Liver (tissue), 10 donors: ENCODE measurements at places on chromosomes 2 and 18. TPM values are rescaled to one million over a fixed set of nuclear protein-coding genes. Genes with fewer than 3 reads are reported as not detected.

DNA sequence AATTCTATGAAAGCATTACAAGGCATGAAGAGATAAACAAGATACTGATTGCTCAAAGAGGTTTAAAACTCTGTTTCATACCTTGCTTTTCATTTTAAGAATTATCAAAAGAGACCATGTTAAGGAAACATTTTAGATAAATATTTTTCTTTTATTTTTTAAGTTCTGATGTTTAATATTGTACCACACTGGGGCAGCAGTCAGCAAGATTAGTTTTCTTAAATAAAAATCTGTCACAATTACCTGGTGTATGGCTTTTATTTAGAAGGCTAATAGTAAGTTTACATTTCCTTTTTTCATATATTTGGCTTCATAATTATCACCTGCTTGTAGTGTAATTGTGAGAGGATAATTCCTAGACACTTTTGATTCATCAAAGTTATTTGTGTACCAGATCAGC lies 46.4 kb downstream of the ZNF804A start:
- DNase-seq: no peak
- no peak overlapping the region for H3K27ac ChIP-seq
- no peaks in the 10 kb centered on the region for H3K4me1 ChIP-seq
- no peaks in the 10 kb centered on the region for H3K36me3 ChIP-seq

Gene RNF181
- total RNA-seq: 108 TPM

Gene EPAS1
- 51.5 TPM for total RNA-seq

Gene ZAP70
- 4.9 TPM for total RNA-seq

DNA sequence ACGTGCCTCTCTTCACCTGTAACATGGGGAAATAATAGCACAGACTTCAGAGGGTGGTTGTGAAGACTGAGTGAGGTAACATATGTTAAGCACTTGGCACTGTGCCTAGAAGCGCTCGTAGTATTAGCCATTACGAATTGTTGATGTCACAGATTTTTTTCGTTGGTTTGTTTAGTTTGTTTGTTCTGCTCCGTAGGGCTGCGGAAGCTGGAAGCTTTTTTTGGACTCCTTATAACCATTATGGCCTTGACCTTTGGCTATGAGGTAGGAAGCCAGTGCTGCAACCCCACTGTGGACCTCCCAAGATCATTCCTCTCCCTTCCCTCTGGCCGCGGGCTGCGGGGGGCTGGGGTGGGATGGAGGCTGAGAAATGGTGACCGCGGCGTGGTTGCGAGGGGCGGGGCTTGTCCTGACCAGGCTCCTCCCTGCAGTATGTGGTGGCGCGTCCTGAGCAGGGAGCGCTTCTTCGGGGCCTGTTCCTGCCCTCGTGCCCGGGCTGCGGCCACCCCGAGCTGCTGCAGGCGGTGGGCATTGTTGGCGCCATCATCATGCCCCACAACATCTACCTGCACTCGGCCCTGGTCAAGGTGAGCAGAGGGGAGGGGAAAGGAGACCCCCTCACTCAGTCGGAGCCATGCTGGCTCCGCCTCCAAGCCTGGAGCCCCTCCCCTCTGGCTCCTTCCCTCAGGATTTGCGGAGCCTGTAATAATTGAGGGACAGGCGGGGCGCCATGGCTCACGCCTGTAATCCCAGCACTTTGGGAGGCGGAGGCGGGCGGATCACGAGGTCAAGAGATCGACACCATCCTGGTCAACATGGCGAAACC lies 5.5 kb downstream of the SLC11A1 start:
- no peaks in the 10 kb centered on the region for H3K27me3 ChIP-seq
- H3K36me3 ChIP-seq: no peaks in the 10 kb centered on the region
- peak overlapping the region; percentile 51 for H3K4me3 ChIP-seq
- no peaks in the 10 kb centered on the region for H3K4me1 ChIP-seq
- DNase-seq: peak; percentile 60

DNA sequence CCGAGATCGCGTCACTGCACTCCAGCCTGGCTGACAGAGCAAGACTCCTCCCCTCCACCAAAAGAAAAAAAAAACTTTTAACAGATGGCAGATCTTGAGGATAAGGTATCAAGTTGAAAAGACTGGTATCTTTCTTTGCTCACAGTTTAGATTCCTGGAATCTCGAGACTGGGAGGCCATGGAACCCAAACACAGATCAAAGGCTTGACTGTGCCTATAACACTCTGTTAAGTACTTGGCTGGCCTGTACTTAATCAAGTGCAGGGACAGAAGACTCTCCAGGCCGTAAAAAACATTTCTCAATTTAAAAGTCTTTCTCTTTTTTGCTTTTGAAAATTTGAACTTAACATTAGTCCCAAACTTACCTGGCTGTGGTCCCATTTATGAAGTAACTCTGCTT lies 107.1 kb upstream of the ZNF516 start:
- no peaks in the 10 kb centered on the region for H3K4me1 ChIP-seq
- no peaks in the 10 kb centered on the region for H3K27me3 ChIP-seq
- H3K4me3 ChIP-seq: no peak overlapping the region

Gene PAX3
- not detected for total RNA-seq

GRCh38 chr2:132252894-132253264 lies 91.1 kb upstream of the ANKRD30BL start:
- no peak overlapping the region for H3K4me3 ChIP-seq
- DNase-seq: no peak
- no peaks in the 10 kb centered on the region for H3K36me3 ChIP-seq
- H3K27ac ChIP-seq: no peak overlapping the region

Gene ELOA2
- not detected for total RNA-seq

- peaks cover 17% of the 10 kb centered on the region for H3K4me1 ChIP-seq
- DNase-seq: no peak
- no peak overlapping the region for H3K4me3 ChIP-seq
- no peaks in the 10 kb centered on the region for H3K36me3 ChIP-seq
Measured at GRCh38 chr2:226423498-226423960, 376.1 kb downstream of the IRS1 start.

- no peaks in the 10 kb centered on the region for H3K27me3 ChIP-seq
- no peak overlapping the region for H3K27ac ChIP-seq
- DNase-seq: no peak
- no peaks in the 10 kb centered on the region for H3K4me1 ChIP-seq
- H3K4me3 ChIP-seq: no peak overlapping the region
Measured at GRCh38 chr2:177385151-177385550, 7.4 kb upstream of the AGPS start.

- H3K27ac ChIP-seq: no peak overlapping the region
- no peaks in the 10 kb centered on the region for H3K4me1 ChIP-seq
- H3K4me3 ChIP-seq: no peak overlapping the region
- H3K27me3 ChIP-seq: no peaks in the 10 kb centered on the region
Measured at GRCh38 chr2:241122376-241123002, 20.4 kb upstream of the MTERF4 start.

- H3K27me3 ChIP-seq: peaks cover 10% of the 10 kb centered on the region
- H3K36me3 ChIP-seq: no peaks in the 10 kb centered on the region
- H3K4me3 ChIP-seq: no peak overlapping the region
- no peak overlapping the region for H3K27ac ChIP-seq
Measured at GRCh38 chr2:11674983-11675382, 5.0 kb upstream of the NTSR2 start.

DNA sequence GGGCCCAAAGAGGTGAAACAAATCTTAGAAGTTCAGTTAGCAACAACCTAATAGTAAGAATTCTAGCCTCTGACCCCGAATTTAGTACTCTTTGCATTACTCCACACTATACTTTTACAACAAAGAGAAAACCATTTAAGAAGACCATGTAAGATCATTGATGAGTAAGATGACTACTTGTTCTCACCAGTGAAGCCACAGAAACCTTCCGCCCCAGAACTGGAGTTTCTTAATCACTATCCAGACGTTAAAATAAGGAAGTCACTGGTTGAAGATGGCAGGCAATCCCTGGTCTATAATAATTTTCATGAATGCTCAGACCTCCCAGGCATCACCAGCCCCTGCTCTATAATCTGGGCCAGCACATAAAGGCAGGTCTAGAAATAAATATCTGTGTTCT lies 95.0 kb downstream of the TMEM163 start:
- H3K27ac ChIP-seq: no peak overlapping the region
- H3K36me3 ChIP-seq: no peaks in the 10 kb centered on the region
- no peak for DNase-seq
- H3K4me3 ChIP-seq: no peak overlapping the region

Gene KIF1A
- 0.08 TPM for total RNA-seq

Gene ACVR1C
- total RNA-seq: 2.5 TPM

DNA sequence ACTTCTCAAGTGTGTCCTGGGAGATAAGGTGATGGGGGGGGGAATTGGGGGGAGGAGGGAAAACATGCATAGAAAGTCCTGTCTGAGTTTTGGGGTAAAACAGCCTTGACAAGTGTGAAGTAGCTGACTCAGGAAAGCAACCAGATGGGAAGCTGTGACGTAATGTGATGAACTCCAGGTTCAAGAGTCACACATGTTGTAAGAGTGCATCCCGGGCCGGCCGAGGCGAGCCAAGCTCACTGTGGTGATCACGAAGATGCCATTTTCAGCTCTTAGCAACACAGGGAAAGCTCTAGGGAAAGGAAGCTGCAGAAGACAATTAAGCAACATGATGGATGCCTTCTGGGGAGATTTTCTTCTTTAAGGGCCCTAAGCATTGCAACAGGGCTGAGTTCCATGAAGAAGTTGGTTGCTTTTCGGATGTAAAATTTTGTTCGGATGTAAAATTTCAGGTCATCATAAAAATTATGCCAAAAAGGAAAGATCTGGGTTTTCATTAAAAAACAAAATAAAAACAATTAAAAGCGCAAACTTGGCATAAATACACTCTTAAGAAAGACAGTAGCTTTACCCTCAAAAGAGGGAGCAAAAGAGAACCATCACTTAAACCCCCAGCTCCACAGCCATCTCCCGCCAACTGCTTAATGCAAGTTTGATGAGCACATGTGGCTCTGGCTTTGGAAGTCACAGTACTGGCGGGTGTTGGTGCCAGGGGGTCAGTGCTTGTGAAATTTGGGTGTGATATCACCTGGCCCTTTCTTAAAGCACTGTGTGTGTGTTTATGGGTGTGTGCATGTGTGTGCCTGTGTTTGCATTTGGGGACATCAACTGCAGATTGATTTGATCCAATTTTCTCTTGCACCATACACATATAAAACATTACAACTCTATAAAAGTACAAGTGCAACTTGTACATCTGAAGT lies 19.1 kb downstream of the SERTAD2 start:
- peak; percentile 27 for DNase-seq
- peaks cover 12% of the 10 kb centered on the region for H3K4me1 ChIP-seq
- no peaks in the 10 kb centered on the region for H3K27me3 ChIP-seq
- H3K27ac ChIP-seq: no peak overlapping the region

GRCh38 chr2:9234680-9235146 lies 28.1 kb downstream of the ASAP2 start:
- no peak for DNase-seq
- no peak overlapping the region for H3K27ac ChIP-seq

Gene IL36G
- total RNA-seq: not detected

DNA sequence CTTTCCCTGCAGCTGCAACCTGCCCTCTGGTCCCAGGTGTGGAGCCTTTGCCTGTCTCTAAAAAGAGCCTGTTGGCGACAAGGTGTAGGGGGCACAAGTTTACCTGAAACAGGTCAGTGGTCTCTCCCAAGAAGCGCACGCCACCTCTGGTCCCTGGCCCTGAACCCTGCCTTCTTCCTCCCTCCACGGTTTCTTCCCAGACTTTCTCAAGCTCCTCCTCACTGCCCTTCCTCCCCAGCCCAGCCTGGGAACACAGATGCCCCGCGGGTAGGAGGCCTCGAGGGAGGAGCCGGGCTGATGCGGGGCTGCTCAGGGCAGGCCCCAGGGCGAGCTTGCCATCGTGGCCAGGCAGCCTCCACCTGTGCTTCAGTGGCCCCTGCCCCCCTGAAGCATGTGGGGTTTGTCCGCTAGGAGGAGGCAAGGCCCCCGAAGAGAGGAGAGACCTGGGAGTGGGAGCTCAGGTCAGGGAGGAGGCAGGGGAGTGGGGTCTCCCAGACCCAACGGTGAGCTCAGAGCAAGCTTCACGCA lies 89.5 kb downstream of the SMAD7 start:
- no peaks in the 10 kb centered on the region for H3K27me3 ChIP-seq
- no peaks in the 10 kb centered on the region for H3K4me1 ChIP-seq
- no peak for DNase-seq
- no peak overlapping the region for H3K27ac ChIP-seq

DNA sequence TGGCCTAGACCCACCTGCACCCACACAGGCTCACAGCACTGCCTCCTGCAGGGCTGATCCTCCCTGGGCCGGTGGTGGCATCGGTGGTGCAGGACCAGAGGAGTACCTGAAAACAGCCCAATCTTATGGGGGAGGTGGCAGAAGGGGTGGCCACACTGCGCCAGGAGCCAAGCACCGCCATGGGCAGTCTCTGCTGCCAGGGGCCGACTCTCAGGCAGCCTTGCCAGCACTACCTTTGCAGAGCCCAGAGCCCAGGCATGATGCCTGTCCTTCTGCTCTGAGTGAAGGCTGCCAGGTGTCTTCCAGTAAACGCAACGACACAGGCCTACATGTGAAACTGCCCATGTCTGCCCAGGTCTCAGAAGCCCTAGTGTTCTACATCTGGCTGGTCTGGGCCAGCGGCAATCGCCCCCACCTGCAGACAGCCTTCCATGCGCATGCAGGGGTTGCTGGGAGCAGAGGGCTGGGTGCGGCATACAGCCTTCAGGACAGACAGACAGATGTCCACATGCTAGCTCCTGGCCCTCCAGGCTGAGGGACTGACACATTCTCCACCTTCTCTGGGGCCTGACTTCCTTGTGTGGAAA lies 6.8 kb downstream of the HS6ST1 start:
- no peaks in the 10 kb centered on the region for H3K36me3 ChIP-seq
- no peak overlapping the region for H3K27ac ChIP-seq
- no peak overlapping the region for H3K4me3 ChIP-seq
- no peak for DNase-seq

DNA sequence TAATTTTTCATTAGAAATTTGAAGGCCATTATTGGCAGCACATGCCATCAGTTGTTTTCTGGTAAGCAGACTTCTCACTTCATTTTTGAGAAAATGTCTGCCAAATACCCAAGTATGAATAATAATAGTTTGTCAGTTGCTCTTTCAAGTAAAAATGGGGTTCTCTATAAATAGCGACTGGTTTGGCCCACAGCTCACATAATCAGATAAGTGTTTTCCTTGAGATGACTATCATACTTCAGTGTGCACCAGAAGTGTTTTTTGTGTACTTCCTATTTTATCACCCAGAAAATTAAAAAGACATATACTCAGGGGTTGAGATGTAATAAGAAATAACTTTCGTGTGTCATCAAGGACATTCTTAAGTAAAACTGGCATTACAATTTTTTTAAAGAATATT lies 147.1 kb downstream of the PHLPP1 start:
- H3K4me3 ChIP-seq: no peak overlapping the region
- DNase-seq: no peak
- H3K4me1 ChIP-seq: no peaks in the 10 kb centered on the region

DNA sequence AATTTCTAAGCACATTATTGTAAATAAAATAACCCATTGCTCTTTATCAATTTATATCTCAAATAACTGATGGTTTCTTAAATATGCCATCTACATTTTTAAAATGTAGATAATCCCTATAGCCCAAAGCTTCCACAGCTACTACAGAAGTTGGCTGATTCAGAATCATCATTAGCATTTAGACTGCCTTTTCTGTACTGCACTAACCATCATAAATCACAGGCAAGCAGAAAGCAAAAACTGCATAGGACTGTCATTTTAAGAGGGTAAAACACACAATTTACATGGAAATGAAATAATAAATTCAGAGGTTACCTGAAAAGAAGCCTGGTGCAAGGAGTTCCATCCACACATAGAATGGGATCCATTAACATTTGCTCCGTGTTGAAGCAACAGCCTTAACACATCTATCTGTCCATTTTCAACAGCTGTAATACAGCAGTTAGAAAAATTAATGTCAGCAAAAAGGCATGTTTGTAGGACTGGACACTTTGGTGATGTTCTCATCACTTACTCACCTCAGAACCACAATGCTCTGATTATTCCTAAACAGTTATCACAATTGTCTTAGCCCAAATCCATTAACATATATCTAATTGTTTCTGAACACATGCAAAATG lies 38.4 kb upstream of the CHAC2 start:
- DNase-seq: no peak
- H3K4me3 ChIP-seq: no peak overlapping the region
- H3K4me1 ChIP-seq: no peaks in the 10 kb centered on the region
- no peaks in the 10 kb centered on the region for H3K27me3 ChIP-seq
- no peak overlapping the region for H3K27ac ChIP-seq

Gene RMND5A
- total RNA-seq: 74.5 TPM
